Fibroblast of skin of right biceps (primary cell): ENCODE measurements at places on chromosomes 2 and 18.

GRCh38 chr2:71078624-71079023, 10.2 kb downstream of the NAGK start:
- DNase-seq: no peak

DNA sequence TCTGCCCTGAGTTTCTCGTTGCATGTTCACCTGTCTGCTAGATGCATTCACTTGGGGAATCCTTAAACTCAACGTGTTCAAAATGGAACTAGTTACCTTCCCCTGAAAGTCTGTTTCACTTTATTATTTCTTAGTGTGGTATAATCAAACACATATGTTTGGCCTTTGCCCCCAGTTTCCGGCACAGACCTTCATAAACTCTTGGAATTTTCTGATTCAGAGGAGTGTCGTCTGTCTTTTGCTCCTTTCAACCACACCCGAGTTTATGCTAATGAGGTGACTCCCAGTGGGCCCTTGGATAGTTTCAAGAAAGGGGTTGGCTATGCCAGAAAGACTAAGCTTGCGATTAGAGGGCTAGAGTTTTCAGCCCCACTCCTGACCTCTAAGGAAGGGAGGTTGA, 198.9 kb downstream of the CDCA7 start:
- DNase-seq: peak; percentile 82

GRCh38 chr2:152406836-152407161, 71.8 kb downstream of the FMNL2 start:
- no peak for DNase-seq

DNA sequence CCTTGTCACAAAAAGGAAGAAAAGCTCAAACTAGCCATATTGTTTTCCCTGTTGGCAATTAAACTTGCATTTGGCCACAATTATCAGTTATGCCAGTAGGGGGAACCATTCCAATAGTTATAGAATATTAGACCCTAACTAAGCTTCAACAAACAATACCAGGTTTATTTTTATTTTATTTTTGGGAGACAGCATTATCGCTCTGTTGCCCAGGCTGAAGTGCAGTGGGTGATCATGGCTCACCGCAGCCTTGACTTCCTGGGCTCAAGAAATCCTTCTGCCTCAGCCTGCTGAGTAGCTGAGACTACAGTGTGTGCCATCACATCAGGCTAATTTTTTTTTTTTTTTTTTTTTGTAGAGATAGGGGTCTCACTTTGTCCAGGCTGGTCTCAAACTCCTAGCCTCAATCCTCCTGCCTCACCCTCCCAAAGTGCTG, 102.1 kb downstream of the ATAD2B start:
- peak; percentile 53 for DNase-seq

DNA sequence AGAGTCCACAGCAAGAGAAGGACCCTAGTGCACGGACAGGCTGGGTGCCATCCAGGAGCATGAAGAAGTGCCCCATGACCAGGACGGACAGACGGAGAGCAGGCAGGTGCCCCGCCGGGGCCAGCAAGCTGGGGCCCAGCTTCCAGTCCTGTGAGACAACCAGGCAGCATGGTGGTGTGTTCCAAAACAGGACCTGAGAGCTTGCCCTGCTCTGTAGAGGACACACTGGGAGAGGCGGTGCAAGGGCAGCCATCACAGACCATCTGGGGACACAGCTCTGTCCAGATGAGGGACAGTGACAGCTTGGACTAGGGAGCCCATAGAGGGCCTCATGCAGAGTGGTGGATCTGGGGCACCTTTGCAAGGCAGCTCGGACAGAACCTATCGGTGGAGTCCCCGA, 279.8 kb downstream of the EIPR1 start:
- no peak for DNase-seq

- no peak for DNase-seq
These were observed 5.4 kb upstream of the CDCA7 start for GRCh38 chr2:173349287-173349686.

DNA sequence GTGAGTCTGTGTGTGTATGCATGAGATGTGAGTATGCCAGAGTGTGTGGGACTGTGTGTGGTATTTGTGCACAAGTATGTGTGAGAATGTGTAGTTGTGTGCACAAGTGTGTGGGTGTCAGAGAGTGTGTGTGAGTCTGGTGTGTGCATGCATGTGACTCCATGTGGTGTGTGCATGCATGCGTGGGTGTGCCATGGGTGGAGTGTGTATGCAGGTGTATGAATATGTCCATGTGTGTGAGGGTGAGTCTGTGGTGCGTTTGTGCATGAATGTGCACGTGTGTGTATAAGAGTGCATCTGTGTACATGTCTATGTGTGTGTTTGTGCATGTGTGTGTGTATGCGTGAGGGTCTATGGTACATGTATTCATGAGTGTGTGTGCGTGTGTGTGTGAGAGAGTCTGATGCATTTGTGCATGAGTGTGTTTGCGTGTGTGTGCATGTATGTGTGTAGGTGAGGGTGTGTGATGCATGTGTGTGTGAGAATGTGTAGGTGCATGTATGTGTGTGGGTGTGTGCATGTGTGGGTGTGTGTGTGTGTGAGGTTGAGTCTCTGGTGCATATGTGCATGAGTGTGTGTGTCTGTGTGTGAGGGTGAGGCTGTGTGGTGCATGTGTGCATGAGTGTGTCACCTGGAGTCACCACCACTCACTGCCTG, 226.8 kb downstream of the LDLRAD4 start:
- no peak for DNase-seq

- peak; percentile 41 for DNase-seq
These were observed 323.9 kb downstream of the SETBP1 start for GRCh38 chr18:45004546-45005080.

GRCh38 chr2:150994076-150994475, 267.6 kb downstream of the RBM43 start:
- peak; percentile 53 for DNase-seq

DNA sequence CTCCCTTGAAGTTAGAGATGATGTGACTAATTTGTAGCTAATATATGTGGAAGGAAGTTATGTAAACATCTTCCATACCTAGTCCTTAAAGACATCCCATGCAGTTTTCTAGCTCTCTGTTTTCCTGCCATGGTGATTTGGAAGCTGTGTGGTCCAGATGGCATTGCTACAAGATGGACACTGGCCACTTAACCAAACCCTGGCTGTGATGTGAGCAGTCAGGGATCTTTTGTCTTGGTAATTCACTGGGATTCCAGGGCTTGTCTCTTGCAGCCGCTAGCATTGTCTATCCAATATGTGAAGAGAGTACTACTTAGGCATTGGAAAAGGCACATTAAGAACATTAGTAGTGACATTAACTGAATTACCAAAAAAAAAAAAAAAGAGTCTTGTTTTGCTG, 139.9 kb upstream of the DOCK10 start:
- DNase-seq: no peak

- DNase-seq: no peak
These were observed 61.8 kb downstream of the CABYR start for GRCh38 chr18:24200494-24201290.

DNA sequence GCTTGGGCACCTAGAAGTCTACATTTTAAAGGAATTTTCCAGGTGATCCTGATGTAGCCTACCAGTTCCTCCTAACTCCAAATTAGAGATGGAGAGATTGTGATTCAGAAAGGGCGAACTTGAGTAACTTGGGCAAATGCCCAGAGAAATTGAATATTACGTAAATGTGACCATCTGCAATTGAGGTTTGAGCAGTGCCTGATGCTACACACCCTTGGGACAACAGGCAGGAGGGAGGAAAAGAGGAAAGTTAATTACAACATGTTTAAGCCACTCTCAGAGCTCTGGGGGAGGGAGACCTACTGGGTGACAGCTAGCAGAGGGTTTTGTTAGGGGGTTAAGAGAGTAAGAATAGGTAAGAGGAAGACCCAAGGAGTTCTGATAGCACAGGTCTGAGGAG, 208.9 kb downstream of the LPIN1 start:
- peak; percentile 13 for DNase-seq

GRCh38 chr2:169509298-169509885, at the start of gene KLHL41:
Gene KLHL41 (plus strand): TSS chr2:169509702. CDS start chr2:169509779, 77 bp downstream.
- peak; percentile 33 for DNase-seq

- DNase-seq: no peak
These were observed 100.4 kb upstream of the DDX18 start for GRCh38 chr2:117714110-117714509.

DNA sequence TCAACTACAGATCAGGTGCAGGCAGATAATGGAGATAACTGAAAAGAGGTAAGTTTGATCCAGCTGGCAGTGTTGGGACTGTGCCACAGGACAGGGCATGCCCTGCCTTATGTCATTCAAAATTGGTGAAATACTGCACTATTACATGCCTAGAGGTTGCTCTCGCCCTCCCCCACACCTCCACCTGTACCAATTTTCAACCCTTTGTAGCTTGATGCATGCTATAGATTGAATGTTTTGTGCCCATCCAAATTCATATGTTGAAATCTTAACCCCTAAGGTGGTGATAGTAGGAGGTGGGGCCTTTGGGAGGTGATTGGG, 72.1 kb upstream of the LYPD6B start:
- DNase-seq: no peak

- no peak for DNase-seq
These were observed 135.4 kb downstream of the SP3 start for GRCh38 chr2:173829727-173830126.

GRCh38 chr2:106847366-106847765, 38.6 kb downstream of the ST6GAL2 start:
- no peak for DNase-seq

- DNase-seq: no peak
These were observed 30.1 kb upstream of the GTF2A1L start for GRCh38 chr2:48587560-48587959.

GRCh38 chr2:162164802-162165201, 12.8 kb upstream of the GCG start:
- peak; percentile 7 for DNase-seq

- DNase-seq: no peak
These were observed 2.8 kb upstream of the CLIP4 start for GRCh38 chr2:29112379-29112778.

GRCh38 chr2:10897956-10898355, 13.8 kb upstream of the KCNF1 start:
- peak; percentile 15 for DNase-seq

DNA sequence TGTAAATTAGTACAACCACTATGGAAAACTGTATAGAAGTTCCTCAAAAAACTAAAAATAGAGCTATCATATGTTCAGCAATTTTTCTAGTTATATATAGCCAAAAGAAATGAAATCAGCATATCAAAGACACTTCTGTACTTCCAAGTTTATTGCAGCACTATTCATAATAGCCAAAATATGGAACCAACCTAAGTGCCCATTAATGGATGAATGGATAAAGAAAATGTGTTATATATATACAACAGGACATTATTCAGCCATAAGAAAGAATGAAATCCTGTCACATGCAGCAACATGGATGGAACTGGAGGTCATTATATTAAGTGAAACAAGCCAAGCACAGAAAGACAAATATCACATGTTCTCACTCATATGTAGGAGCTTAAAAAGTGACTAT, 112.6 kb downstream of the MDH1 start:
- no peak for DNase-seq

DNA sequence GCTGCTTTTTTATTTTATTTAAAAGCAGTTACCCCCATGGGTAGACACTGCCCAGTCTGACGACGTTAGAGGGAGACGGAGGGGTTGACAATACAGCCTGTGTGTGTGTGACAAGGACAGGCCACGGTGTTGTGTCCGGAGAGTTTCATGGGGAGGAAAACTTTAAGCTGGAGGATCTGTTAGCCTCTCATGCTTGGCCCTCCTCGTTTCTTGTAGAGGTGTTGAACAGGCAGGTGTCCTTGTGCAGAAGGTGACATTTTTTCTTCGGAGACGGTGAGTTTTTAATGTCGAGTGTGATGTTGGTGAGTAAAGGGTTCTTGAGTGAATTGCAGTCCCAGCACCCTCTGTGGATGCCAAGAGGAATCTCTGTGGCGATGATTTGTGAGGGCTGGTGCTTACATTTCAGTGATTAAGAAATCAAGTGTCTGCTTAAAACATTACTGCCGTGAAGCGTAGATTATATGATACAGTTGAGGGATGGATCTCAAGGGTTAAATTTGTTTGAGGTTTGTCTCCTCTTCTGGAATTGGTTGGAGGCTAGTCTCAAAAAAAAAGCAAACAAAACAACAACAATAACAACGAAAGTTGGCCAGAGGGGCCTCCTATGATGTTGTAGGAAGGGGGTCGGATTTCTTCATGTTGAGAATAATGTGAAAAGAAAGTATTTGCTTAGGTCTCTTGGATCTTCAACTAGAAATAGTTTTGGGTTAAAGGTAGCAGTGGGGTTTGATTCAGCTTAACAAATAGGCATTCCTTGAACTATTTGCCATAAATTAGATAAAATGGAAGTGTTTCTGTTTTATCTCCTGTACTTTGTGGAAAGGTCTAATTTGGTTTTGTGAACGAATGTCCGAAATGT, 1.6 kb downstream of the NCOA1 start:
- DNase-seq: peak; percentile 20

DNA sequence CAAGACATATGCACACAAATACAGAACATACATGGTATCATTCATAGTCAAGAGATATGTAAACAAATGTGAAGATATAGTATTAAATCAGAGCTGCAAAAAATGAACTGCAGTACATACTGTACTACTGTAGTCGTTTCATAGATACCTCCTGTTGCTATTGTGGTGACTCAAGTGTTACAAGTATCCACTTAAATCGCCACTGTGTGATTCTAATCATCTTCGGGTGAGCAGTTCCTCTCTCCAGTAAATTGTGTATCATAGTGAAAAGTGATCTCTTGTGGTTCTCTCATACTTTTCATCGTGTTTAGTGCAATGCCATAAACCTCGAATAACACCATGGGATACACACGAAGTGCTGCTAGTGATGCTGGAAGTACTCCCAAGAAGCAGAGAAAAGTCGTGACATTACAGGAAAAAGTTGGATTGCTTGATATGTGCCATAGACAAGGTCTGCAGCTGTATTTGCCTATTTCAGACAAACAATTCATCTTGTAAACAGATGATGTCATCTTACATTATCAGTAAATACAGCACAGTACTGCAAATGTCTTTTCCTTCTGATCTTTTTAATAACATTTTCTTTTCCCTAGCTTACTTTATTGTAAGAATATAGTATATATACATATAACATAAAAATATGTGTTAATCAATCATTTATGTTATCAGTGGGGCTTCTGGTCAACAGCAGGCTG, 222.2 kb downstream of the BCL11A start:
- peak; percentile 24 for DNase-seq

GRCh38 chr2:121254748-121255147, 30.3 kb downstream of the TFCP2L1 start:
- no peak for DNase-seq

GRCh38 chr18:13253786-13254688, 35.5 kb downstream of the LDLRAD4 start:
- no peak for DNase-seq

- DNase-seq: peak; percentile 31
These were observed 294.7 kb upstream of the EPAS1 start for GRCh38 chr2:46002507-46002883.

DNA sequence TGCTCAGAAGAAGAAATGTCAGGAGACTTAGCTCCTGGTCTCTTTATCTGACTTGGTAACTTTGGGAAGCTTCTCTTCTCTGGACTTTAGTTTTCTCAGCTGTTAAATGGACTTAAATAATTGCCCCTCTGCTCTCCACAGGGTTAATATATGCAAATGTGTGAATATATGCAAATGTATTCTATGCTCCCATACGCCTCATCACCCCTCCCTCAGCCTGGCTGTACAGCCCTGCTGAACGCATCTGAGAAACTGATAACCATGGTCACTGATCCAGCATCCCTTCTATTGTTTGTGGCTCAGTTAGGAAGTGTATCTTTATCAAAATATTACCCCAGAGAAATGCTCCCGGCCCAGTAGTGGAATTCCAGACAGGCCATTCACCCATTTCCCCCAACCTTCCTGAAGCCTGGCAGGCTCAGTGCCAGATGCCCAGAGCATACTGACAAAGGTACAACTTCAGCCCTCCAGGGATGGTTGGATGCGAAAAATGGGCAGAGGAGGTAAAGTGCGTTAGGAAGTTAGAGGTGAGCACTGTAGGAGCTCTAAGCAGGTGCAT, 103.4 kb downstream of the DYSF start:
- no peak for DNase-seq

GRCh38 chr2:200212862-200213425, 93.5 kb upstream of the SPATS2L start:
- no peak for DNase-seq
